ENCODE measurements at places on chromosomes 2 and 18. TPM values are rescaled to one million over a fixed set of nuclear protein-coding genes. Genes with fewer than 3 reads are reported as not detected.

DNA sequence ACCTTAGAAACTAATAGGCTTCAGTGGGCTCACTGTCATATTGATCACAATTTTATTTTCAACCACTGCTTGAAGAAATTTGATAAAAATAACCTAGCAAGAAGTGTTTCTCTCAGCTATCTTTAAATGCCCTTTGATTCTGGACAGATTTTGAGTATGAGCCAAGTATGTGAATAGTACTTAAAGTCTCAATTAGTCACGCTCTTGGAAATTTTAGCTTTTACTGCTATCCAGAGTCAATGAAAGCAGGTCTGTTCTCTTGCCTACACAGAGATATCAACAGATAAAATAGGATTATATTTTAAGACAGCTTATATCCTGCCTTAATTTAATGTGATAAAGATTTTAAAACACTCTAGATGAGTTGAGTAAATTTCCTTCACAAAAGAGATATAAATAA lies 337.3 kb downstream of the CBLN2 start:
- no peak overlapping the region for H3K4me3 ChIP-seq
- H3K36me3 ChIP-seq: no peaks in the 10 kb centered on the region
- H3K4me1 ChIP-seq: no peaks in the 10 kb centered on the region

GRCh38 chr2:153391131-153391530 lies 87.4 kb downstream of the RPRM start:
- H3K4me3 ChIP-seq: no peak overlapping the region
- H3K27ac ChIP-seq: no peak overlapping the region
- no peaks in the 10 kb centered on the region for H3K4me1 ChIP-seq
- no peaks in the 10 kb centered on the region for H3K36me3 ChIP-seq

The GRB14 gene
- 16.6 TPM for total RNA-seq

DNA sequence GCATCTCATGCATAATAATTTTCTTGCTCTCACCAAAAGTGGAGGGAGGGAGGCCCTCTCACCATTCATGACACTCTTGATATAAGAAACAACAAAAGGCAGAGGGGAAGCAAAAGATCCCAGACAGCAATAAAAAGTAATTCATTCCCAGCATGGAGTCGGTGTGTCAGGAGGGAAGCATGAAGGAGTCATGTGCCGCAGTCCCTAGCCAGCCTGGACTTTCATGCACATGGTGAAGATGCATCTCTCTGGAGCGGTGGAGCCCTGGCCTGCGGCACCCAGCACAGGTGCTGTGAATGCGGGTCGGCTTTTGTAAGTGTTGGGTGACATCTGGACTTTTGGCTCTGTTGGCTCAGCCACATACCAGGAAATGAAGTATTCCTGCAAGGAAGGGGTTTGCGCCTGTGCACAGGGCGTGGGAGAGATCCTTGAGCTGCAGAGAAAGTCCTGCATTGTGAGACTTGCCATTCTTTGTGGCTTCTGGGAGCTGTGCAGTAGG lies 119.4 kb downstream of the COPS8 start:
- H3K4me1 ChIP-seq: peaks cover 29% of the 10 kb centered on the region
- no peak overlapping the region for H3K4me3 ChIP-seq
- H3K27me3 ChIP-seq: peaks cover 7% of the 10 kb centered on the region
- H3K36me3 ChIP-seq: no peaks in the 10 kb centered on the region
- no peak for DNase-seq

DNA sequence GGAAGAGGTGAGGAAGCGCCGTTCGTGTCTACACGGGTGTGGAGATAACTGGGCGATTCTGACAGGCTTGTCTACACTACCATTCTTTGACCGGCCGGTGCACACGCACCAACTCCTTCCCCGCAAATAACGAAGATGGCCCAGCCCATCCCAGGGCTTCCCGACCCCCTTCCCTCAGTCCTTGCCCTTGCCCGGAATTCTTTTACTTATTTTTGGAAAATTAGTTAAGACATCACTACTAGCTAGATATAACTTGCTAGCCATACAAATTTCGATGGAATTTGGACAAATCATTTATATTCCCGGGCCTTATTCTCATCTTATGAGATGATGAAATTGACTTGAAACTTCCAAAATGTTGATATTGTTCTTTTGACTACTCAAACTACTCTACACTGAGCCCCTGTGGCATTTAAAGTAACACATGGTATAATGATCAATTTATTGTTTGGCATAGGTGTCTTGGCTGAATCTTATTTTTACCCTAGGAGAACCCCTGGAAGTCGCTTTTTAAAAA lies 1.3 kb downstream of the ERICH2 start:
- peaks cover 26% of the 10 kb centered on the region for H3K36me3 ChIP-seq
- peaks cover 10% of the 10 kb centered on the region for H3K4me1 ChIP-seq
- peak overlapping the region; percentile 81 for H3K4me3 ChIP-seq
- no peak for DNase-seq
- H3K27me3 ChIP-seq: no peaks in the 10 kb centered on the region

All from Calu3 (cell line).